ENCODE measurements at places on chromosomes 16 and 17.

GRCh38 chr16:30541502-30542329, 7.1 kb upstream of the ZNF747 start:
- peak; percentile 29 for DNase-seq

- DNase-seq: no peak
These were observed 3.2 kb downstream of the CD7 start for GRCh38 chr17:82314012-82314726.

- no peak for DNase-seq
These were observed 3.5 kb upstream of the UQCC4 start for GRCh38 chr16:1424028-1424427.

GRCh38 chr17:62611292-62611691, 16.2 kb upstream of the MRC2 start:
- DNase-seq: no peak

- DNase-seq: no peak
These were observed 5.1 kb downstream of the RNF112 start for GRCh38 chr17:19415806-19416775.

DNA sequence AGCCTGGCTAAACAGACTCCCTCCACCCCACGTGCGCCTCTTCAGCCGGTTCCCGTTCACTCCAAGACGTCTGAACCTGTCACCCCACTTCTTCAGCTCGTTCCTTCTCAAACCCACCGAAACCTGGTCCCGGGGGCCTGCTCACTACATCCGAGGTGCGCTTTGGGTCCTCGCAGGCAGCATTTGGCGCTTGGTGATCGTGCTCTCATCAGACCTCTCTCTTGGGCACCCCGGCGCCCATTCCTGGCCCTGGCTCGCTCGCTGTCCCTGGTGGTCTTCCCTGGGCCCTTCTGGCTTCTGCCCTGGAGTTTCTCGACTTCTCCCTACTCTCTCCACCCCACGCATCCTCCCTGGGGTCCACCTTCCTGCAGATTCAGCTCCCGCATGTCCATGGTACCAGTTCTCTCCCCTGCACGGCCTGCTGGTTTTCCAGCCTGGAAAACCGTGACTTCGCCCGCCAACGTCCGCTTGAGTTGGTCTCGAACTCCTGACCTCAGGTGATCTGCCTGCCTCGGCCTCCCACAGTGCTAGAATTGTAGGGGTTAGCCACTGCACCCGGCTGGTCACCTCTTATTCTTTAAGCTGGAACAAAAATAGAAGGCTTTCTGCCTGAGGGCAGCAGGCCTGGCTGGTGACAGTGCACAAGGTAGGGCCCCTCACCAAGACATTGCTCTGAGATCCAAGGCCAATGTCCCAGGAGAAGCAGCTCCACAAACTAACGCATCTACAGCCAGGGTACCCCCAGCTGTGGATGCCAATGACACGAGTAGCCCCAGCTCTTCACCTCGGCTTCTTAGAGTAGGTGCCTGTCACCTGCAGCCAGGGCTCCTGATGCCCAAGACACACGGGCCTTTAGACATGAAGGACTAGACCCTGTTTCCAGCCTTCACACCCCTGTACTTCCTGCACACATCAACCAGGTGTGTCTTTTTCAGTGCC, 1.1 kb upstream of the MEAK7 start:
- DNase-seq: no peak

DNA sequence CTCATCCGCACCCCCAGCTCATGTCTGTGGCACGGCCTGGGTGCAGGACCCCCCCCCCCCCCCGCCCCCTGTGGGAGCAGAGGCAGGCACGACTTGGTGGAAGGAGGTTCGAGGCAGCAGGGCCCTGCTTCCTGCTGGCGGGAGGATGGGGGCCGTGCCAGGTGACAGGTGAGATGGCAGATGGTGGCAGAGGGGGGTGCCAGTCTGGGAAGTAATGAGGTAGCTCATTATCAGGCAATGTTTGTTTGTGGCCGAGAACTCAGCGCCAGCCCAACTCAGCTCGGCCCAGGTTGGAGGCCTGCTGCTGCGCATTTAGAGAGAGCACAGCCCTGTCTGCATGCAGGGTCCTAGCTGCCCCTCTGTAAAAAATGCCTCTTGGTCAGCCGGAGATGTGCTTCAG, 40.1 kb upstream of the JPH3 start:
- DNase-seq: no peak

GRCh38 chr16:2485811-2486507, 11.0 kb downstream of the TBC1D24 start:
- DNase-seq: no peak

DNA sequence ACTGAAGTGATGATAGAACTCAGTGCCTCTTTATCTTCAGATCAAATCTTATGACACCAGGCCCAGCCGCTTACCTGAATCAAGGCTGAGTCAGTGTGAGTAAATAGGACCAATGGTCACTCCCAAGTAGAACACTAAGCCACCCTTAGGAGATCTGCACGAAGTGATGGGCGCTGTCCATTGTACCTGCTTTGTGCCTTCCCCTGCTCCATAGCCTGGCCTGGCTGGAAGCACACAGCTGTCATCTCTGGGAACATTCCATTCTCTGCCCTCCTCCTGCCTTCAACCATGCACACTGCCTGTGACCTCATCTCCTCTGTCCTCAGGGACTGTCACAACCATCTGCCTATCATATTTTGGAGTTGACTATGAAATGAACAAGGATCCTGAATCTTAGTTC, 279.5 kb upstream of the ASIC2 start:
- DNase-seq: no peak

GRCh38 chr17:2517539-2517938, 5.9 kb upstream of the METTL16 start:
- no peak for DNase-seq

GRCh38 chr17:2735896-2736295, 13.6 kb downstream of the CCDC92B start:
- no peak for DNase-seq

DNA sequence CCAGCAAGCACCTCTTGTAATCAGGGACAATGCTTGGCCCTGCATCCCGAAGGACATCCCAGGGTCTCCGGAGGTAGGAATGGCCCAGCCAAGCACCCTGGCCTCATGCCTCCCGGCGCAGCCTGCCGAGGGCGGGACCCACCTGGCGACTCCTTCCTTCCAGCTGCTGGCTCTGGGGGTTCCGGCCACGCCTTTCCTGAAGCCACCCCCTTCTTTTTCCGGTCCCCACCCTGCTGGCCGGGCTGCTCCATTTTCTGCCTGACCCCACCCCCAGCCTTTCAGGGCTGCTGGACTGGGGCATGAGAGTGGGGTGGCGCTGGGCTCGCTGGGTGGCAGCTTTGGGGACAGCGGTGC, 22.5 kb upstream of the CIBAR2 start:
- no peak for DNase-seq

- DNase-seq: no peak
These were observed 67.5 kb downstream of the GPRC5B start for GRCh38 chr16:19817122-19817521.

GRCh38 chr17:75774471-75774990, 9.5 kb upstream of the GALK1 start:
- DNase-seq: no peak

DNA sequence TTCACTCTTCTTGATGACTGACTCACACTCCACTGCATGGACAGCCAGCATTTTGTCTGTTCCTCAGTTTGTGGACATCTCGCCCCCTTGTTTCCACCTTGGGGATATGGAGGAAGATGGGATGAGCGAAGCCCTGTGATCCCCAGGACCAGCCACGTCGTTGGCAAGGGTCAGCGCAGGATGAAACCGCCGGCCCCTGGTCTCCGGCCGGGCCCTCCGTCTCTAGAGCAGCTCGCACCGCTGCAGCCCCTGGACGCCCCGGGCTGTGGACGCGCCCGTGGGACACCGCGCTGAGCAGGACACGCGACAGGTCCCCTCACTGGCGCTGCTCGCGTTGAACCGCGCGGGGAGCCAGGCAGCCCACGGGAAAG, 604 bp upstream of the ZC3H18 start:
- DNase-seq: no peak

- no peak for DNase-seq
These were observed 27.4 kb upstream of the CACNA1H start for GRCh38 chr16:1125471-1125870.

DNA sequence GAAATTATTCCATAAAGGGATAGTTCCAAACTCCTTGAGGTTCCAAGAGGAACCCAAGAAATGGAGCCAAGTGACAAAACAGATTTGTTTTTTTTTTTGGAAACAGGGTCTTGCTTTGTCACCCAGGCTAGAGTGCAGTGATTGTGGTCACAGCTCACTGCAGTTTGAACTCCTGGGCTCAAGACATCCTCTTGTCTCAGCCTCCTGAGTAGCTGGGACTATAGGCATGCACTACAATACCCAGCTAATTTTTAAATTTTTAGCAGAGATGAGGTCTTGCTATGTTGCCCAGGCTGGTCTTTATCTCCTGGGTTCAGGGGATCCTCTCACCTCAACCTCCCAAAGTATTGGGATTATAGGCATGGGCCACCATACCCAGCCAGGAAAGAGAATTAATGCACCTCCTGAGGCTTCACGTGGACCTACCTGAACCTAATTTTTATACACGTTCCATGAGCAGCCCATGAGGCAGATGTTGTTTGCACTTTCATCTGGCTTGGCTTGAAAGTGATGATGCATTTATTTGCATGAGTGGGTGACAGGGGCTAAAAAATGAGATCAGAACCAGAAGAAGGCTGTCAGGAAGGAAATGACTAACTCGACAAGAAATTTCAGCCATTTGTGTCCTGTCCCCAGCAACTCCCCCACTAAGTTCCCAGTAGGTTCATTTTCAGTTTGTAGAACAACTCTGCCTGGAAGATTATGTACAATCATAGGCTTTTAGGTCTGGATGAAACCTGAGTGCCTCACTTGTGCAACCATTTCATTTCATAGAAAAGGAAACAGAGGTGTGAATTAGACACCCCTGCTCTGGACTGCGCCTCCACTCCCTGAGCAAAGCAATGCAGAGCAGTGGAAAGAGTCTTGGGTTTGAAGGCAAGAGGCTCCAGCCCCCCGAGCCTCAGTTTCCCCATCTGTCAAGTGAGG, 10.3 kb upstream of the IRF8 start:
- DNase-seq: peak; percentile 11

DNA sequence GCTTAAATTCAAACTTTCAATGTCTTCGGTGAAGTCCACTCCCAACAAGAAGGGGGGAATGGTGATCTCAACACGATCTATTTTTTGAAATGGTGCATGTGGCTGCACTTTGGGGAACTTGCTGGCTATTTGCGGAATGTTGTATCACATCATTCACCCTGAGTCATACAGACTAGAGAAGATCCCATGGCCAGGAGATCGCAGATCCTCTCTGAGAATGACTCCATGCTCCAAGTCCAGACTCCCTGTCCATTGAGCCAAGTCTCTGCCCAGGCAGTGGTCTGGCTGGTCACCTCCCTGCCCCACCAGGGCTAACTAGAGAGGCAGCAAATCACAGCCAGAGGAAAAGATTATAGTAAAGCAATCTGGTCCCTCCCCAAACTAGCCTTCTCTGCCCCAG, 120.6 kb downstream of the XYLT1 start:
- no peak for DNase-seq

GRCh38 chr17:75163074-75163473, 8.8 kb upstream of the JPT1 start:
- DNase-seq: no peak

DNA sequence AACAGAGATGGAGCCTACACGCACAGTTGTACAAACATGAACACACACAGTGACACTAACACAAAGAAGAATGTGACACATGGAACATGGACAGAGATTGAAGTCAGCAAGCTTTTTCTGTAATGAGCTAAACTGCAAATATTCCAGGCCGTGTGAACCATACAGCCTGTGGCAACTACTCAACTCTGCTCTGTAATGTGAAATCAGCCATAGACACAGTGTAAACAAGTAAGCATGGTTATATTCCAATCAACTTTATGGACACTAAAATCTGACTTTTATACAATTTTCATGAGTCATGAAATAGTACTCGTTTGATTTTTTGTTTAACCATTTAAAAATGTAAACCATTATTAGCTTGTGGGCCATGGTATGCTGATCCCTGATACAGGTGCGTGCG, 120.2 kb downstream of the SMG6 start:
- no peak for DNase-seq

GRCh38 chr17:74680213-74680612, 32.5 kb downstream of the CD300LF start:
- DNase-seq: no peak

GRCh38 chr17:42247734-42248133, 28.5 kb downstream of the STAT5B start:
- peak; percentile 73 for DNase-seq

DNA sequence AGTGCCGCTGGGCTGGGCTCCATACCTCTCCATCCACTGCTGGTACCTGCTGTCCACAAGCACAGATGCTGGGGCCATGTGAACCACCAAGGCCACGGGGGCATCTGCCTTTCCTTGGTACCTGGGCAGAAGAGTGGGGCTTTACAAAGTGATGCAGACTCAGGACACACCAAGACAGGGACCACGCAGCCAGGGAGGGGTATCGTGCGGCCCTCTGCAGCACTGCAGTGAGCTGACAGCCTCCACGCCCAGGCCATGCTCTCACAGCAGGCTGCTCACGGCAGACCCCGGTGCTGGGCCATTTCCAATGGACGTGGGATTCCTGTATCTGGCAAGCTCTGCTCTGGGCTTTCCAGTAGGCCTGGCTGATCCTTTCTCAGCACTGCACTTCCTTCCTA, 14.4 kb downstream of the ELAC2 start:
- no peak for DNase-seq

DNA sequence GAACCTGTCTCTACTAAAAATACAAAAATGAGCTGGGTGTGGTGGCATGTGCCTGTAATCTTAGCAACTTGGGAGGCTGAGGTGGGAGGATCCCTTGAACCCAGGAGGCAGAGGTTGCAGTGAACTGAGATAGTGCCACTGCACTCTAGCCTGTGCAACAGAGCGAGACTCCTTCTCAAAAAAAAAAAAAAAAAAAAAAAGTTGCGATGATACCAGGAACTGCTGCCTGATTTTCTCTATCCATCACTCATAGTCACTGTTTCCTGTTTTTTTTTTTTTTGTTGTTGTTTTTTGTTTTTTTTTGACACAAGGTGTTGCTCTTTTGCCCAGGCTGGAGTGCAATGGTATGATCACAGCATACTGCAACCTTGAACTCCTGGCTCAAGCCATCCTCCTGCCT, 59.2 kb downstream of the ABCC1 start:
- DNase-seq: no peak

DNA sequence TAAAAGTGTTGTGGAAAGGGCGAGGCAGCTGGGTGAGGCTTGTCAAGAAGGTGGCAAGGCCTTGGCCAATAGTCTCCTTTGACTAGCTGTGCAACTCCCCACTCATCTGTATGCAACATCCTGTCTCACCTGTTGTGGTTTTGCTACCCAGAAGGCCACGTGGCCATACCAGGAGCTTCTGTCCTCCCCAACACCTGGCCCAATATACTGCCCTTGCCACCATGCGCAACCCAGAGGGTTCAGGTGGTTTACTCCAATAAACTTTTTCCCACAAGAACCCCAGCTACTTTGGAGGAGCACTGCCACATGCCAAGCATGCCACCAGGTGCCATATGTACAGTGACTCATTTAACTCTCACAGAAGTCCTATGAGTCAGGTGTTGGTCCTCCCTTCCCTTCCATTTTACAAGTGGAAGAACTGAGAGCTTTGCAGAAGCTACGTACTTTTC, 10.2 kb downstream of the MYO19 start:
- no peak for DNase-seq

GRCh38 chr17:47942096-47942510, 732 bp downstream of the PNPO start:
- no peak for DNase-seq
